ENCODE measurements at places on chromosomes 11 and 22. TPM values are rescaled to one million over a fixed set of nuclear protein-coding genes. Genes with fewer than 3 reads are reported as not detected.

Gene NCF4
- not detected for total RNA-seq

Gene OR4A16
- not detected for total RNA-seq

Gene RTN4RL2
- 7.6 TPM for total RNA-seq

Gene UPK3A
- not detected for total RNA-seq

Gene WNT11
- total RNA-seq, result 10.1 TPM

Gene KRTAP5-1
- total RNA-seq, result 3.6 TPM

DNA sequence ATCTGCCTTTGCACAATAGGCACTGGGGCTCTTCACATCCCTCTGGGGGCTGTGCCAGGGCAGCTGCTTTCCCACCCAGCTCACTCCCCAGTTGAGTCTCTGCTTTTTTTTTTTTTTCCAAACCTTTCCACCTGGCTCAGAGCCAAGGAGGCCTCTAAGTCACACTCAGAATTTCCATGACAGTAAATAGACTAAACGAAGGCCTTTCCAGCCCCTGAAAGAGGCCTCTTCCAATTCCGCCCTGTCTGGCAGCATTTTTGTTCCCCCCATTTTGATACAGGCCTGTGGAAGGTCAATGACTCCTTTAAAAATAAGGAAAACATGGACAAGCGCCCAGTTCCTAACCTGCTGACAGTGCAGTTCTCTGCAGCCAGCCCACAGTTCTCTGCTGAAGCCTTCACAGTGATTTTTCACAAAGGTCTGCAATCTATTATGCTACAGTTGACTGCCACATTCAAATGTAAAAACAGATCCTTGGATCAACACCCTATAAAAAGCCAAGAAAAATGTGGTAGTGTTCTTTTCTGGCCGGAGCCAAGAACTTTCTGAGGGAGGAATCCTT is 107.5 kb upstream of the SESN3 start:
- ATAC-seq, result peak; percentile 70

DNA sequence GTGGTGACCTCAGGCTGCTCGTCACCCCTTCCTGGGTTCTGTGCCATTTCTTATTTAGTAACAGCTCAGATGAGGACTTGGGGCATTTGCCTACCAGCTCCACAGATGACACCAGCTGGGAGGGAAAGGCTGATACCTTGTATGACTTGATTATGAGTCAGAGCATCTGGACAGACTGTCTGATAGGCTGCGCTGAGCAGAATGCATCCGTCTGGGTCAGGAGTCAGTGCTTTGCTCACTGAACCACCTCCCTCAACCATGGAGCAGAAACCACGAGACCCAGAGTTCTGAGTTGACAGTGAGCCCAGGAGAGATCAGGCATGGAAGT is 6.8 kb downstream of the ST14 start:
- peak; percentile 98 for ATAC-seq

- no peak for ATAC-seq
Measured at GRCh38 chr11:78429660-78430059, 12.0 kb upstream of the GAB2 start.

- ATAC-seq, result no peak
Measured at GRCh38 chr22:21104126-21104691, 58.5 kb downstream of the LRRC74B start.

- no peak for ATAC-seq
Measured at GRCh38 chr11:106642331-106642730, 375.9 kb downstream of the GUCY1A2 start.

- no peak for ATAC-seq
Measured at GRCh38 chr11:130774703-130775102, 141.6 kb downstream of the SNX19 start.

- ATAC-seq, result no peak
Measured at GRCh38 chr11:95916049-95916448, 7.9 kb downstream of the MTMR2 start.

DNA sequence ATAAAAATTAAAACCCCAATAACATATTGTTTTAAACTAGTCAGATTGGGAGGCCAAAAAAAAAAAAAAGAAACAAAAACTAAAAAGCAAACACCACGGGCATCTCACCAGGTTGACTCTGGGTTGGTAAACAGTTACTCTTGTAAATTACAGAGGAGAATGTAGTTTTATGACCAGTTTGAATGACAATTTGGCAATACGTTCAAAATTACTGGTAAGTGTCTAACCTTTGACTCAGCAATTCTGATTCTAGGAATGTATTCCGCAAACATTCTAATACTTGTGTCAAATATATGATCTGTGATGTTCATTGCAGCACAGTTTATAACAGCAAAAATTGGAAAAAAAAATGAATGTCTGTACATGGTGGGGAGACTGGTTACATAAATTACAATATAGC is 1376.0 kb downstream of the TBC1D22A start:
- ATAC-seq, result no peak

- ATAC-seq, result no peak
Measured at GRCh38 chr11:100671471-100671870, 15.6 kb upstream of the ARHGAP42 start.
